Fibroblast of skin of right quadriceps (primary cell): ENCODE measurements at places on chromosomes 3 and 15.

DNA sequence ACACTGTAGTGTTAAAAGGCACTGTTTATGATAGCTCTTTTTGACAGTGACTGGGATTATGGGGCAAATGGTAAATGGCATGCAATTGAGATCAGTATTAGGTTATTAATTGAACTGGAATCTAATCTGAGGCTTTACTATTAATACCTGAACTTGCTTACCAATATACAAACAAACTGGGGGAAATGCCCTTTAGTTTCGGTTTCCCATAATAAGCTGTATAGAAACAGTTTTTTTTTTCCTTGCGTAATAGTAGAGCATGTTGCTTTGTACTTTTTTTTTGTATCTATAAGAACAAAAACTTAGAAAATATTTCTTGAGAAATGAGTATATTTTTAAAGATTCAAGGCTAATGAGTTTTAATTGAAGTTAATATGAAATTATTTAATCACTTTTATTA is 95.0 kb downstream of the FNDC3B start:
- DNase-seq: no peak

DNA sequence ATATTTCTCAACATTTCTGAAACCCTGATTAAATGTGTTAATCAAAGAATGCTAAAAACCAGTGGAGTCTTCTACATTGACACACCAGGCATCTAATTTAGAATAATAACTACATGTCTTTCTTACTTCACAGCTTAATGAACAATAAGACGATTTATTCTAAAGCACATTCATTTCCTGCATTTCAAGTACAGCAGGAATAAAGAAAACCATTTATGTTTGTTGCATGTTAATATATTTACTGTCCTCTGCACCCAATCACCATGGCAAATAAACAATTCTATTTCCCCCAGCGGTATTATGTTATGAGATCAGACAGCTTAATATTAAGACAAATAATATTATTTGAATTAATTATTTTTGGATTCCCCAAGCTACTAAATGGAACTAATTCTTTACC is 1336.3 kb upstream of the CADM2 start:
- DNase-seq: no peak

DNA sequence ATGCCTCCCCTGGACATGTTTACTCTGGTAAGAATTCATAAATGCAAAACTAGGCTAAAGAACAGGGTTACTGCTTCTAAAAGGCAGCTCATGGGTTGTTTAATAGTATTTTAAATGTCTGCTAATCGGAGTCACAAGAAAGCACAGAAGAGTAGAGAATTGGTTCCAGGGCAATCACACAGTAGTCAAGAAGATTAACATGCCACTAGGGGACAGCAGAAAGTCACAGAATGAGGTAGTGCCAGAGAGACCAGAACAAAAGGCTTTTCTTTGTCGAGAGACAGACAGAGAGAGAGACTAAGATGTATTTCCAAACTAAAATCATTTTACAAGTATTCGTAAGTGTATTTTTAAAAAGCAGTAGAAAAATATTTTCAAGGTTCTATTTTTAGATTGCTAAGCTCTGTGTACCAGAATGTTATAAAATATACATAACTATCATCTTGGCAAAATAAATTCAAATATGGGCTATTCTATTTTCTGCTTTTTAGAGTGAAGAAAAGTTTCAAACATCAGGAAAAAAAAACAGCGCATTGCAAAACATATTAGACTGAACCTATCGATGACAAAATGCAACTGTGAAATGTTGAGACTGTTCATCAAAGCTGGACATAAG is 78.3 kb upstream of the CDIN1 start:
- peak; percentile 83 for DNase-seq

- DNase-seq: peak; percentile 38
Observed at GRCh38 chr3:168847291-168847883, 751.7 kb upstream of the GOLIM4 start.

- no peak for DNase-seq
Observed at GRCh38 chr15:65092911-65093792, 16.6 kb downstream of the KBTBD13 start.

- peak; percentile 73 for DNase-seq
Observed at GRCh38 chr3:99966662-99967416, 147.5 kb downstream of the FILIP1L start.

- no peak for DNase-seq
Observed at GRCh38 chr3:112779558-112780480, 66.8 kb downstream of the CD200R1L start.

- no peak for DNase-seq
Observed at GRCh38 chr3:141267629-141268028, 36.0 kb downstream of the PXYLP1 start.

DNA sequence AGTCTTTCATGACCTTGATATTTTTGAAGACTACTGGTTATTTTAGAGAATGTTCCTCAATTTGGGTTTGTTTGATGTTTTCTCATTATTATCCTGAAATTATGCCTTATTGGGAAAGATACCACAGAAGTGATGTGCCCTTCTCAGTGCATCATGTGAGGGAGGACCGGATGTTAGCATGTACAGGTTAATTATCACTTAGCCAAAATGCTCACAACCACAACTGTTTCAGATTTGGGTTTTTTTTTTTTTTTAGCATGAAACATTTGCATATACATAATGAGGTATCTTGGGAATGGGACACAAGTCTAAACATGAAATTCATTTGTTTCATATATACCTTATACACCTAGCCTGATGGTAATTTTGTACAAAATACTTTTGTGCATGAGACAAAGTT is 59.8 kb downstream of the PIK3R4 start:
- DNase-seq: no peak
